ENCODE measurements at places on chromosomes 2 and 18.

DNA sequence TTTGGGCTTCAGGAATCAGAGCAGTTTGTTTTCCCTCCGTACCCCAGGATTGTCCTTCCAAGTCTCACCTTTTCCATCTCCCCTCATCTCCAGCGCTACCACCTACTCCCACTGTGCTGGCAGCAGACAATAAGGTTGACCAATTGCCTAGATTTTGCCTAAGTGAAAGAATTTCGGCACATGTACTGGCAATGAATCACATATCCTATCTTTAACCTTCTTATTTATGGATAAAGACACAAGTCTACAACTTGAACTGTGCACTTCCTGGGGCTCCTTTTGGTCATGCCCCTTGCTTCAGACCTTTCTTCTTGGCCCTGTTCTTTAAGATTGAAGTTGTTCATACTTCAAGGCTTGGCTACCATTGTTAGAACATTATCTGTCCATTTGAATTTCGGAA is 71.4 kb downstream of the KCMF1 start:
- DNase-seq, result no peak

DNA sequence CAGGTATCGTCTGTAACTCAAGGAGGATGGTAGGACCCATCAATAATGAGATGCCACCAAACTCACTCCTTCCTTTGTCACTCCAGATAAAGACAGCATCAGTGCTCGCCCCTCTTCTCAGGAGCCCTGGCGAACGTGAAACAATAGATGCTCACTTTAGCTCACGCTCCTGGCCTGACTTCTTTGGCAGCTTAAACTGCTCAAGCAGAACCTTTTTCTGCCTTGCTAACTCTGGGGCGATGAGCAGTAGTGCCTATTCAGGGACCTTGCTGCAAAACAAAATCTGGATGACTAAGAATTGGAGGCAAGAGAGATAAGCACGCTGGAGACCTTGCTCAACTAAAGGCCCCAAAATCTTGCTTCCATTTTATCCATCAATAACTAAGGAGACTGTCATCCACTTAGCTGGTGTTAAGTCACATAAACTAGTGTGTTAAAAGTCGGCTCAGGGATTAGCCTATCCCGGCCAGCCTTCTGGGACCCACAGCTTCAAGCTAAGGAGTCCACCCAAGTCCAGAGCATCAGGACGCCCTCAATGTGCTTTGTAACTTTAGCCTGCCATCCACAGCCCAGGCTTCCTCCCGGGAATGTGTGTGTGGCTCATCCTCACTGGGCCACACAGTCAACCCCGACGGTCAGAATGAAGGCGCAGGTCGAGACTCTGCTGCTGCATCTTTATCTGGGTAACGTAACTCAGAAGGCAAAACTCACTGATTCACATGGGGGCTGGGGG is 38.9 kb downstream of the ZNF516 start:
- no peak for DNase-seq

GRCh38 chr2:81981585-81981984 is 1677.0 kb upstream of the LRRTM1 start:
- DNase-seq, result no peak

- no peak for DNase-seq
These were observed 92.5 kb upstream of the CXCR4 start for GRCh38 chr2:136210455-136210805.

DNA sequence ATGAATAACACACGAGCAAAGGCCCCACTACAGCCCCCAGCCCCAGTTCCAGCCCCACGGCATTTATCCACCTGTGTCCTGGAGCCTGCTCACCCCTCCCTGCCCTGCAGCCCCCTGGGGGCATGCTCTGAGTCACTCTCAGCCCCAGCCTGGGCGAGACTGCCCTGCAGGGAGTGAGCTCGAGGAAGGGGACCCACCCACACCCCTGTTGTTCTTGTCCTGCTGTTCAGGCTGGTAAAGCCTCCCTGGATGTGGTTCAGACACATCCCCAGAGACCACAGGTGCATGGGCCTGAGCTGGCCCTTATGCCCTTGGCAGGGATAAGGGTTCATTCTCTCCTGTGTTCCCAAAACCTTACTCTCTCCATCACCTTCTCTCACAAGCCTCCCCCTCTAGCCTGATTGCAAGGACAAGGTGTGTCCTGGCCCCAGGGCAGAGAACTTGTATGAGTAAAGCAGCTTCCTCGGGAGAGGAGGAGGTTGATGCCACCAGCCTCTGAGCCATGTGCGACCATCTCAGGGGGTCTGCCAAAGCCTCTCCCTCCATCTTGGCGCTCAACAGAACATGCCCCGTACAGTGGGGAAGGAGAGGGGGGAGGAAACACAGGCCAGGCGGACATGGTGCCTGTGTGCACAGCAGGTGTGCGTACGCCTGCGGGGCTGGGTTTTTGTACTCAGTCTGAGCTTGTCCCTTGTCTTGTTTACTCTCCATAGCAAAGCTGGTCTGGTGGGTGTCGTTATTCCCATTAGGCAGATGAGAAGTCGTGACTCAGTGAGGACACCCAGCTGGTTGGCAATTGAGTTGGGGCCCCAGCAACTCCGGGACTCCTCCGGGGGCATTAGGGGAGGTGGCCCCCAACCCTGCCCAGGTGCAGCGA is 64.4 kb downstream of the CIB4 start:
- no peak for DNase-seq

GRCh38 chr18:1438967-1439366 is 534.3 kb downstream of the ADCYAP1 start:
- no peak for DNase-seq

DNA sequence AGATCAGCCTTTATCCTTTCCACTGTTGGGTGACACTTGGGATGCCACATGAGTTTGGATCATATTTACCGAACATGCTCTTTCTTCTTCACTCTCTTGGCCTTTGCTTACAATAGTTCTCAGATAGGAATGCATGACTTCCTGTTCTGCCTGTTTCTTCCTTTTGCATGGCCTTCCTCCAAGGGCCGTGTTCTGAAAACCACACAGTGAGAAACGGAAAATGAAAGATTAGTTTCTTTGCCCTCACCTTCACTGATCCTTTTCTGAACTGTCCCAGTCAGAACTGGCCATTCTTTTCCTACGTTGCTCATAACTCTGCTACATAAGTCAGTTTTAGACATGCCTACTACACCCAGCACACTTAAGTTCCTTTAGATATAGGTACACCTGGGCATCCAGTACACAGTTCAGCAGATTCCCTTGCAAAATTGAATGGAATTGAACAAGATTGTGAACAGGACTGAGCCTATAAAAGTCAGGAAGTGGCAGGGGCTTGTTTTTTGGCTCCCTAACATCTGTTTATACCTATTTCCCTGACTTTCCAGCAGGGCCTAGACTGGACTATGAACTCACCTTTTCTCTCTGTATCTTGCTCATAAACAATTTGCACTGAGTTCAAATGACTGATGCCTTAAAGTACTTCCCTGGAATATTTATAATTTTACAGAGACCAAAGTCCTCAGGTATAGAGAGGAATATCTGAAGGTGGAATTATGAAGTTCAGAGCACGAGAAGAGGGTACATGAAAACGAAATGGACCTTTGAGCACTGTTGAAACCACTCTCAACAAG is 186.4 kb upstream of the ST6GAL2 start:
- DNase-seq, result no peak

DNA sequence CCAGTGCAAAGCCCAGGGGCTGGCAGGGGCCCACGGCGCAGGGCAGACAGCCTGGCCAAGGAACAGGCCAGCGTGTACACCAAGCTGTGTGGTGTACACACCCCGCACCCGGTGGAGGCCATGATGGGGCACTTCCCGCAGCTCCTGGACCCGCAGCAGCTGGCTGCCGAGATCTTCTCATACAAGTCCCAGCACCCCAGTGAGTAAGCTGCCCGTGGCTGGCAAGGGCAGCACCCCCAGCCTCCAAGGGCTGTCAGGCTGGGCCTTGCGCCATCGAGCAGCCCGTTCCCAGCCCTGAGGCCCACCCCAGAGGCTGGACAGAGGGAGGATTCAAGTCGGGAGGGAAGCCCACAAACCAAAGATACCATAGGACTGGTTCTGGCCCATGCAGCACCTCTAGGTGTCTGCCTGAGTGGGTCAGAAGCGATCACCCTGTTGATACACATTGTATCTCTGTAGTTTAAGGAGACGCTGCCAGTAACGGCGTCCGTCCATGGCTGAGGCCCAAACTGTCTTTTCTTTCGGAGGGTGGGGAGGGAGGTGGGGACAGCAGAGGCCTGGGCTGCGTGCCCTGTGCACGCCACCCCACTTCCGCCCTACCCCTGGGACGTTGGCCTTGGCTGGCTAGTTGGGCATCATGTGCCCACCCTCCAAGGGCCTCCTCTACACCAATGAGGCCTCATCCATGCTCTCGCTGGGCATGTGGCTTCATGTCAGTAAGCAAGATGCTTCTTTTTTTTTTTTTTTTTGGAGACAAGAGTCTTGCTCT is 16.8 kb upstream of the MTERF4 start:
- DNase-seq, result no peak

- no peak for DNase-seq
These were observed 50.6 kb upstream of the OSR1 start for GRCh38 chr2:19409046-19409445.

GRCh38 chr2:223989856-223990232 is 32.6 kb downstream of the MRPL44 start:
- no peak for DNase-seq

GRCh38 chr18:45166836-45167551 is 448.3 kb upstream of the SLC14A2 start:
- DNase-seq, result no peak

DNA sequence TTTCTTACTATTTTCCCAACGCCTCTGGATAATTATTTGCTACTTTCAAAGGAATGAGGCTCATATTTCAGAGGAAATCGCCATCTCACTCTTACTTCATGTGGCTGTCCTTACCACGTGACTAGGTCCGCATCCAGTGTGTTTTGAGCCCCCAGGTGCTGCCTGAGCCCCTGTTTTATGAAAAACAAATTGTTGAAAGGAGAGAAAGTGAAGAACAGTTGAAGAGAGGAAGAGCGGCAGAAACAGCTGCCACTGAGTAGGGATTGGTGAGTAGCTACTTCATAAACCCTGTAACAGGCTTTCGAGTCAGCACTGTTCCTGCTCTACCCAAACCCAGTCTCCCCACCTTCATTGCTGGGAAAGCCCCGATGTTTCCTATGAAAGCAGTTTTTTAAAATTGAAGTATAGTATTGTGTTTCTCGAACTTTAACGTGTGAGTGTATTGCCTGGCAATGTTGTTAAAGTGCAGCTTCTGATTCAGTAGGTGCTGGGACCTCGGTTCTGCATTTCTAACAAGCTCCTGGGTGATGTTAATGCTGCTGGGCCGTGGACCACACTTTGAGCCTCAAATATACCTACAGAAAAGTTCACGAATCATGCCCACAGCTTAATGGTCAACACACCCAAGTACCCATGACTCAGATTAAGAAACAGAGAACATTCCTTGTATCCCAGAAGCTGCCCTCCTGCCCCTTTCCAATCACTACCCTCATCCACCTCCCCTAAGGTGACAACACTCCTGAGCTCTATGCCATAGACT is 39.7 kb downstream of the TMEM177 start:
- DNase-seq, result no peak

GRCh38 chr2:205760157-205760556 is 77.9 kb downstream of the NRP2 start:
- no peak for DNase-seq

GRCh38 chr2:107607054-107607453 is 219.6 kb upstream of the RGPD4 start:
- no peak for DNase-seq

DNA sequence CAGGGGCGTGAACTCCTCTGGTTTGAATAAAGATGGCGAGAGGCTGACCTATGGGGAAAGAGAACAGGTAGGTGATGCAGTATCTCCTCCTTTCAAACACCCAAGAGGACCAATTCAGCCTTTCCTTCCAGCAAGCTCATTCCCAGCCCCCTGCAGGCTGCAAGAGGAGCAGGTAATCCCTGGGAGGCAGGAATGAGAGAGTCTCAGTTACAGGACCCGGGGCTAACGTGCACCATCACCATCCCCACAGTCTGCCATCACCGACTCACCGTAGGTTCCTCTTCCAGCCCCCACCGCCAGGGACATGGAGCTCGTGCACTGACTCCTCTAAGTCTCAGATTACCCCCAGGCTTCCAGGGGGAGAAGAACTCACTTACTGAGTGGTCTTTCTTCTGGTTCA is 26.7 kb downstream of the XDH start:
- DNase-seq, result no peak

DNA sequence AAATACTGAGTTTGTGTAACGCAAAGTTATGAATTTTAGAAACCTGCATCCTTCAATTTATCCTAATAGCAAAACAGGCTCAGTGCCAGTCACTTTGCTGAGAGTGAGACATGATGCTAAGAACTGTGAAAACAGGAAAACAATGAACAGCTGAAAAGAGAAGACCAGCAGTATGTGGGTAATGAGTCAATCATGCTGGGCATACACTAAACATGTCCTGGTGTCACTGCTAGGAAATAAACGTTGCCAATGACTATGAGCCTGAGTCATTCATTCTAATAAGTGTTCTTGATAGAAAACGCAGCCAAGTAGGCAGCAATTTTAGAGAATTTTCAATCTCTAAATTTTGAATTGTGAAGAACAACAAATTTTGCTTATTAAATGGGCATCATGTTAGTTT is 237.3 kb downstream of the GALR1 start:
- no peak for DNase-seq

GRCh38 chr18:79690586-79691482 is 11.2 kb downstream of the CTDP1 start:
- DNase-seq, result no peak

- no peak for DNase-seq
These were observed 137.4 kb upstream of the ALKAL2 start for GRCh38 chr2:425243-425642.

Data from adrenal gland (tissue), 19 donors.